MV-4-11 (cell line): ENCODE measurements at places on chromosomes 7 and 10.

DNA sequence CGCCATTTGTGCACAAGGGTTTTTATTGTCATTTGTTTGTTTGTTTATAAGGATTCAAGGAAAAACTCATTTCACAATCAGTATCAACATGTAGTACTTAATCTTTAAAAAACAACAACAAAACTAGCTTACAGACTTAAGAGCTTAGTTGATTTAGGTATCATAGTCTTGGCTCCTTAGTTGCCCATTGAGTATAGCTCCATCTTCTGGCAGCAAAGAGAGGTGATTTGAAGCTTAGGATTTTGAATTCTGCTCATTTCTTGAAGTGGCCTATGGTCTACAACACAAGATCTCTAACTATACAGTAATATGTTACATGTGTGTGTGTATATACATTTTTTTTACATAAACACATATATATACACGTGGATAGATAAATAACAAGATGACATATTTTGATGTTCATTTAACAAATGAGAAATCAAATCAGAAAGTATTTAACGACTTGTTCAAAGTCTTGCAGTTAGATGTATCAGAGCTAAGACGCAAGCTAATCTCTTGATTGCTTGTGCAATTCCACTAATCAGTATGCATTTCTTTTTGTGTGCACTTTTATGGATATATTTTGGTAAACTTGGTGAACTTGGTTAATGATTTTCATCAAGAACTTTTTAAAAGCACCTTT lies 307.3 kb downstream of the CAMK1D start:
- peak; percentile 52 for DNase-seq

- no peak for DNase-seq
Measured at GRCh38 chr10:74099420-74099819, 51.2 kb downstream of the AP3M1 start.

GRCh38 chr10:21507150-21507549 lies 18.3 kb downstream of the SKIDA1 start:
- DNase-seq = no peak

DNA sequence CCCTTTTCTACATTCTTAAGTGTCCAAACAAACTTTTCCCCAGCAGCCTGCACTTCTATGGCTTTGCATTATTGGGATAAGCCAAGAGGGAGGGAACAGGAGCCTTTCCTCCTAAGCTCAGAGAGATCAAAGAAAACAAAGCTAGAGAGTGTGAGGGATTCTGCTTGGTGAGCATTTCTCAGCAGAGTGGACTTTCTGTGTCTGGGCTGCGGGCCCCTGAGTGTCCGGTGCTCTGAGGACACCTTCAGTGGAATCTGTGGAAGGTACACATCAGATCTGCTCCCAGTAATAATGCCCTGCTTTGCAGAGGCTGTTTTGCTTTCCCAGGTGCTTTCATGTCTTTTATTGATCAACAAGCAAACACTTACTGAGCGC lies 50.2 kb downstream of the KCNMA1 start:
- DNase-seq = no peak

GRCh38 chr10:132458586-132459300 lies 61.7 kb downstream of the PWWP2B start:
- DNase-seq = peak; percentile 61

DNA sequence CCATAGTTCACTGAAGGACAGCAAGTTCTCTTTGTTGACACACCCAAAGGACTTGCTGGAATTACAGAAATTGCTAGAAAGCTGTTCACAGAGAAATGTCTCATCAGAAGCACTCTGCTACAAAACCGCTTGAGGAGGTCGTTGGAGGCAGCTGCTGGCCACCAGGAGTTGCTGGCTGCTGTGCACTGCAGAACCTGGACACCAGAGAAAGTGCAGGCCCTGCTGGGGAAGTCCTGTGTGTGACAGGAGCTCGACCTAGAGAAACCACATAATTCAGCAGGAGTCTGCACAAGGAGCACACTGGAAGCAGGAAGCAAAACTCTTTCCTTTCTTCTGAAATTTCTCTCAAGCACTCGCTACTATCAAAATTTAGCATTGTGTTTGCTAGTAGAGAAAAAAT lies 461.5 kb upstream of the GHITM start:
- DNase-seq = no peak

DNA sequence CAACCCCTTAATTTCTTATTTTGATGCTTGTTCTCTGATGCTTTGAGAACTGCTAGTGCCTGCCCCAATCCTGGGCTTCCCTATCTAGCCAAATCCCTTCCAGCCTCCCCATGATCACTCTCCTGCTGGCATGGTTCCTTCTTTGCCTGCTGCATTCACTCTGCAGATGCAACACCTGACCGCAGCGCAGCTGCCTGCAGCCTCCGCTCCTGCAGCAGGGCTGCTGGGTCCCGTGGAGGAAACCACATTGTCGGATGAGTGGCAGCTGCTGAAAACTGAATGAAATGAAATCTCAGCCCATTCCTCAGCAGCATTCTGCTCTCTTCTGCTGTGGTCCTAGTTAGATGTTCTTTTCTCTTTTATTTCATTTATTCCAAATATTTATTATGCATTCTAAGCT lies 320.3 kb downstream of the CCDC3 start:
- peak; percentile 17 for DNase-seq

- no peak for DNase-seq
Measured at GRCh38 chr10:57507788-57508187, 759.9 kb downstream of the IPMK start.

- no peak for DNase-seq
Measured at GRCh38 chr10:75011221-75011620, 100.2 kb upstream of the SAMD8 start.

- no peak for DNase-seq
Measured at GRCh38 chr7:99171731-99172130, 27.8 kb upstream of the SMURF1 start.

GRCh38 chr10:97572214-97572989 lies at the start of gene ANKRD2:
ANKRD2 (plus strand) TSS chr10:97572779; CDS start chr10:97572789, 10 bp downstream.
- DNase-seq = peak; percentile 70
